ENCODE measurements at places on chromosomes 4 and X.

- no peak for DNase-seq
These were observed 505.0 kb downstream of the ARAP2 start for GRCh38 chr4:35739308-35739707.

GRCh38 chr4:118398226-118399090, 45.7 kb upstream of the PRSS12 start:
- peak; percentile 23 for DNase-seq

DNA sequence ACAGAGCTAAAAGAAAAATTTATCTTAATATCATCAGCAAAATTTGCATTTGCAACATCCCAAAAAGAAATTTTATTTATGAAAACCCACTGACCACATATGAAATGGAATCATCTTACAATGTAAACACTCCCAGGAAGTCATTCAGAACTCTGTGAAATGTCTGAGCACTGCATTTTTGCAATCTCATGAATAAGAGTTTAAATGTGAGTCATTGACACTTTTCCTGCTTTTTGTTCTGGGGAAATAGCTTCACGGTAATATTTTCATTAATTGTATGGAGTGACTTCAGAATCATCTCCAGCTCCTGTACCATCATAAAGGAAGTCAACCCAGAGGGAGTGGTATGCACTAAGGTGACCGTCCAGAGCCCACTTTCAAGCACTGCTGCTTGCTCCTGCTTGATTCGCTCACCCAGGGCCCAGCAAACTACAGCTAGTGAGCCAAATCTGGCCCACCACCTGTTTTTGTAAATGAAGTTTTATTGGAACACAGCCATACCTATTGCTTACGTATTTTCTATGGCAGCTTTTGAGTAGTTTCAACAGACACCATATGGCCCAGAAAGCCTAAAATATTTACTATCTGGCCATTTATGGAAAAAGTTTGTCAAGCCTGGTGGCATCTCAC, 17.2 kb downstream of the EDNRA start:
- no peak for DNase-seq

- DNase-seq: peak; percentile 31
These were observed 63.2 kb downstream of the CD40LG start for GRCh38 chrX:136711147-136711546.

DNA sequence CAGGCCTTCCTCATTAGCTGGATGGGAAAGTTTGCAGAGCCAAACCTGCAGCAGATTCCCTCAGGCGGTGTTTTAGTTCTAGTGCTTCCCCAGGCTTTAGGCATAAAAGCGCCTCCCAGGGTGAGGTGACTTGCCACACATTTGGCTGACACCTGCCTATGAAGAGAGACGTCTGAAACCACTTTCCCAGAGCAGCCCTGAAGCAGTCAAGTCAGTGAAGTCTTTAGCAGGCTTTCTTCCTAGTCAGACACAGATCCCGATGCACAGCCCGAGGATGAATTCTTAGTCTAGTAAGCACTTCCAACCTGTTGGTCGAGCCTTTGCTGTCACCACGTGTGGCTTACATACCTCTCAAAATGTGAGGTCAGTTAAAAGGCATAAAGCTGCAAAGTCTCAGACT, 484.1 kb downstream of the SMARCA1 start:
- peak; percentile 88 for DNase-seq

DNA sequence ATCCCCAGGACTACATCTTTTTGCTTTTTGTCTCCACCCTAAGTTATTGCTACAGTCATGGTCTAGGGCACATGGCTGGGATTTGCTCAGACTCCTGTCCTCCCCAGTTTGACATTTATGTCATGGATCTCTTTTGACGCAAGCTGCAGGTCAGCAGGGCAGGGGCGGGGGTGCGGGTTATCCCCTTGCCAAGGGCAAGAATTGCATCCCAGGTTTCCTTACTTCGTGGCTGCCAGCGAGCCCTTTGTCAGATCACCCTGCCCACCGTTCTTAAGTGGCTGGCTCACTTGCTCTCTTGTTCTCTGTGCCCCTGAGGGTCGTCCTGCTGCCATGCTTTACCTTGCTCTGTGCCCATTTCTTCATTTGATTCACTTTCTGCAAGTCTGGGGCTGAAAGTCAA, 21.1 kb upstream of the UBA1 start:
- no peak for DNase-seq

GRCh38 chr4:85500110-85500867, 25.3 kb downstream of the ARHGAP24 start:
- DNase-seq: no peak

- no peak for DNase-seq
These were observed at the start of gene NEUROG2 for GRCh38 chr4:112516066-112516470. TSS of gene NEUROG2 (minus strand) at chr4:112516180. CDS start at chr4:112515475, 705 bp downstream.

DNA sequence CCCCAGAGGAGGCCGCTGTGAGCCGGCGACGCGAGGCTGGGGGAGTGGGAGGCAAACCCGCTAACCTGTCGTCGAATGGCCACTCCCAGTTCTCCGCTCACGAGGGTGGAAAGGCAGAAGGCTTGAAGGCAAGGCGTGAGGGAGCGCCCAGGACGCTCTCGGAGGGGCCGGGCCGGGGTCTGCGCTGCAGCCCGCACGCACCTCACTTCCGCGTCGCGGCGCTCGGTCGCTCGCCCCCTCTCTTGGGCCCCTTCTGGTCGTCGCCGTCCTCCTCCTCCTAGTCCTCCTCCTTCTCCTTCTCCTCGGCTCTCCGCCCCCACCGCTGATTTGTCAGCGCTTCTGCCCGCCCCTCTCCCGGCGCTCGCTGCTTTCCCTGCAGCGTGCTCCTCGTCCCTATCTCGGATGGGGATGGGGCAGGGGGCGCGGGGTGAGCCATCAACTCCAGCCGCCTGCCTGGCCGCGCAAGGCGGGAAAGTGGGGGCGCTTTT, at the start of gene SNCA:
TSS of gene SNCA (minus strand) at position 265 of the 488 bp plus-strand sequence. CDS start 1,494 bp downstream, outside the sequence.
- DNase-seq: peak; percentile 48

GRCh38 chr4:11342401-11342800, 86.3 kb downstream of the HS3ST1 start:
- DNase-seq: no peak

DNA sequence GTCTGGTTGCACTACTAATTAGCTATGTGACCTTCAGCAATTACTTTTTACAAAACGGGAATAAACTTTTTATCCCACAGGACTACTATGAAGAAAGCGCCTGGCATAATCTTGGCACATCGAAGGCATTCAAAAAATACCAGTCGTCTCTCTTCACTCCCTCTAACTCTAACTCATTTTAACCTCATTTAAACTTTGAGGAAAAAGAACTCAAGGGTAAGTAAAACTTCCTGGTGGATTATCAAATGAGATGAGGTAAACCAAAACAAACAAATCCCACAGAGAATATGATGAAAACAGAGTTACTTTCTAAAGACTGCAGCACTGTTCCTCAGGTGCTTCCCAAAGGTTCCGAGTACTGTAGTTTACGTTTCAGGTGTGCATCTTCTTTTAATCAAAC, 66.9 kb downstream of the SH3RF1 start:
- no peak for DNase-seq

DNA sequence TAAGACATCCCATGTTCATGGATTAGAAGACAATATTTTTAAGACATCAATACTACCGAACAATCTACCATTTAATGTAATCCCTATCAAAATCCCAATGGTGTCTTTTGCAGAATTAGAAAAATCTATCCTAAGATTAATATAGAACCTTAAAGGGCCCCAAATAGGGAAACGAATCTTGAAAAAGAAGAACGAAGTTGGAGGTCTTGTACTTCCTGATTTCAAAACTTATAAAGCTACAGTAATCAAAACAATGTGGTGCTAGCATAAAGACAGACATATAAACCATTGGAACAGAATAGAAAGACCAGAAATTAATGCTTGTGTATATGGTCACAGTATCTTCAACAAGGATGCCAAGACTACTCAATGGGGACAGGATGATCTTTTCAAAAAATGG, 42.0 kb downstream of the CENPE start:
- DNase-seq: no peak

DNA sequence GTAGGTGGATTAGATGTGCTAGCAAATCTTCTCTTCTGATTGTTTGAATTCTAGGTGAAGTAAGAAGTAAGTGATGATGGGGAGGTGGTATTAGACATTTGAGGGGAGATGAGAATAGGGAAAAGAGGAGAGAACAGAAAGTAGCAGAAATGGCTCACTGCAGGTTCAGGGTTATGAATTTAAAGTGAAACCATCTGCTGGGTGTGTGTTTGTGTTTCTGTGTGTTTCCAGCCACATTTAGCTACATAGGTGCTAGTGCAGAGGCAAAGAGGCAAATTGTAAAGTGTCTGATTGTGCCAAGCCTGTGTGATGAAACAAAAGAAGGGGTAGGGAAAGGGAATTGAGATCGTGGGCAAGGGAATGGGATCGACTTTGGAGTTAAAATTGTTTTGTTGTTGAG, 50.6 kb downstream of the ZFX start:
- no peak for DNase-seq

DNA sequence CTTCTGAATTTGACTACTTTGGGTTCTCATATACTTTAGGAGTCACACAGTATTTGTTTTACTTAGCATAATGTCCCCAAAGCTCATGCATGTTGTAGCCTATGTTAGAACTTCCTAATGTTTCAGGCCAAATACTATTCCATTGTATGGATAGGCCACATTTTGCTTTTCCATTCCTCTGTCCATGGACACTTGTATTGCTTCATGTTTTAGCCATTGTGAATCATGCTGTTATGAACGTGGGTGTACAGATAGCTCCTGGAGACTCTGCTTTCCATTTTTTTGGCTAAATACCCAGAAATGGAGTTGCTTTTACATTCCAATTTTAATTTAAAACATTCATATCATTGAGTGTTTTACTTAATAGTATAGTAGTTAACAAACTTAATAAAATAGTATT, 54.5 kb downstream of the HTT start:
- DNase-seq: no peak

DNA sequence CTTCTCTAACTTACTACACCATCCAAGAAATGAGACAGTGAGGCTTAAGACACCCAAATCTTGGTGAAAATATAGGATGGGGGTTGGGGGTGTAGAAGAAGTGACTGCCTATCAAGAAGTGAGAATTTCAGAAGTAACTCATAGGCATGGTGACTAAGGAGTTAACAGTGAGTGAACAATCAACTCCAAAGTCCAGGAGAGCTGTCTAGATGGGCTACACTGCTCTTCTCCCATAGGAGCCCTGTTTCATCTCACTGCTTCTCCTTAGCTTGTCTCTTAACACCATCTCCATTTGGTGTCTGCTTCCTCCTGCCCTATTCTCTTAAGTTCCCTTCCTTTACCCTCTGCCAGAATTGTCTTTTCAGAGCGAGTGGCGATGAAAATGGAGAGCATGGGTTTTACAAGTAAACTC, 22.7 kb downstream of the FABP2 start:
- DNase-seq: peak; percentile 11

DNA sequence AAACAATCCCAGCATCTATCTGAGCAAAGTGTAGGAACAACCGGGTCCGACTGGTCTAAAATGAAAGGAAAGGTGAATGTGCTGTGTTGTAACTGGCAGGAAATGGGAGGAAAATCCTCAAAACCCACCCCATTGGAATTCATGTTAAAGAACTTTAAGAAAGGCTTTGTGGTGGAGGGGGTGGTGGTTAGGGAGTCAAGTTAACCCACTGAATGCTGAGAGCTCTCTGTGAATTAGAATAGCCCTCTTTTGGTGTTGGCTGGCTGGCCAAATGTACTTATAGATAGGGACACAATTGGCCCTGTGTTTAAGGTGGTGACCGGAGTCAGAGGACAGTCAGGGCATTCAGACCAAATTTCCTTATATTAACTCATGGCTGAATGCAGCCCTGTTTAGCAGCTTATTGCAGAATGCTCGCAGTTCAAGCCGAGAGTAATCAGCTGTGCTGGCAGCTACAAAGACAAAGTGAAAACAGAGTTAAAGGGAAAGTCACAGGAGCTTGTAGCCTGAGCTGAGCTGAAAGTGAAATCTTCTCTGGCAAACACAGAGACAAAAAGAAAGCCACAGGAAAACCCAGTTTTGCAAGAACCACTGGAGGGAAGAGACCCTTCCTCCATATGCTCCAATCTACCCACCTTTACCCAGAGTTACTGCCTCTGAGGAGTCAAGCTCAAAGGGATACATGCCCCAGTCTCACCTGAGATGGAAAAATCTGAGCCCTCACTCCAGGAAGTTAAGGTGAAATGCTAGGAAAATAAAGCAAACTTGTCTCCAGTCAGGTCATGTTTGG, 38.5 kb upstream of the UGT2B7 start:
- DNase-seq: peak; percentile 36

GRCh38 chr4:114435116-114435515, 163.5 kb upstream of the UGT8 start:
- peak; percentile 28 for DNase-seq

- no peak for DNase-seq
These were observed 6.8 kb upstream of the ANAPC4 start for GRCh38 chr4:25370242-25370641.

- DNase-seq: no peak
These were observed 172.4 kb upstream of the SCML1 start for GRCh38 chrX:17564689-17565409.

- no peak for DNase-seq
These were observed 24.9 kb upstream of the TADA2B start for GRCh38 chr4:7018281-7018680.

- DNase-seq: no peak
These were observed 46.6 kb downstream of the MID1IP1 start for GRCh38 chrX:38847903-38848230.

GRCh38 chrX:40875476-40875875, 140.1 kb upstream of the MED14 start:
- no peak for DNase-seq

DNA sequence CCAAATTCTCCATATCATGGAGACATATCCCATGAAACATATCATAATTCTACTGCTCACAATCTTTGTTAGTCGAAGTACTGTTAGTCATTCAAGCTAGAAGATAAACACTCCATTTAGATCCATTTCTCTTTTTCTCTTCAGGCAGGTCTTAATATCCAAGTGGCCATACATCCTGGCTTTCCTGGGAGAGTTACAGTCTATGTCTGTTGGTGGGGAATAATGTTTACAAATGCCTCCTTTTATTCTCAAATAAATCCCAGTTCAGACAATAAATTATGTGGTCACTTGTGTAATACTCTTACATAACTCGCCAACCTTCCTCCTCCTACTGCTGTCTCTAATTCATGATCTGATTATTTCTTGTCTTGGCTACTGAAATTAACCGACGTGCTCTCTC, 82.1 kb downstream of the VCX3B start:
- no peak for DNase-seq

Data from ELF-1 (cell line).